CD4-positive, alpha-beta T cell treated with Interleukin-1 beta for 1 hour (primary cell): ENCODE measurements at places on chromosomes 3 and 15.

DNA sequence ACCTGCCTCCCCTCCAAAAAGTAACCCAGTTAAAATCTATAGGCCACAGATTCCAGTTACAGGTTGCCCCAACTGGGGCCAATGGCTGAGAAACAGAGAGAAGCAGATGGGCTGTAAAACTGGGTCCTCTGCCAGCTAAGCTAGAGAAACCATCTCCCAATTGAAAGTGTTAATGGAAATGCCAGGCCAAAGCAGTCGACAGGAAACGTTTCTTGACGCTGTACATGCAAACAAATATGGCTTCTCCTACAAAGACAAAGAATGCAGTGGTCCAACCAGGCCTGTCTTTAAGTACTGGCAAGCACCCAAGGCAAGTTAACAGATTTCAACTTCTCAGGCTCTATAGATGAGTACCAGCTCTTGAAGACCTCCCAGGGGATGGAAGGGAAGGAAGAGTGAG, 71.3 kb downstream of the MAGI1 start:
- DNase-seq, result no peak

DNA sequence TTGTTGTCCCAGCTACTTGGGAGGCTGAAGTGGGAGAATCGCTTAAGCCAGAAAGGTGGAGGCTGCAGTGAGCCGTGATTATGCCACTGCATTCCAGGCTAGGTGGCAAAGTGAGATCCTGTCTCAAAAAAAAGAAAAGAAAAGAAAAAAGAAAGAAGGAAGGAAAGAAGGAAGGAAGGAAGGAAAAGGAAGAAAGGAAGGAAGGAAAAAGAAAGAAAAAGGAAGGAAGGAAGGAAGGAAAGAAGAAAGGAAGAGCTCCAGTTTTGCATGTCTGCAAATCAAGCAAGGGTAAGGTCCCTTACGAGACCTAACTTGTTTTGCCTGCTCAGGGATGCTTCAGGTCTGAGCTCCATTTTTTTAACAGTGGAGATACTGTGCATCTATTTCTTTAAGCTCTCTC, 3.6 kb upstream of the XIRP1 start:
- no peak for DNase-seq

GRCh38 chr3:128452678-128453275, 13.9 kb downstream of the DNAJB8 start:
- no peak for DNase-seq

DNA sequence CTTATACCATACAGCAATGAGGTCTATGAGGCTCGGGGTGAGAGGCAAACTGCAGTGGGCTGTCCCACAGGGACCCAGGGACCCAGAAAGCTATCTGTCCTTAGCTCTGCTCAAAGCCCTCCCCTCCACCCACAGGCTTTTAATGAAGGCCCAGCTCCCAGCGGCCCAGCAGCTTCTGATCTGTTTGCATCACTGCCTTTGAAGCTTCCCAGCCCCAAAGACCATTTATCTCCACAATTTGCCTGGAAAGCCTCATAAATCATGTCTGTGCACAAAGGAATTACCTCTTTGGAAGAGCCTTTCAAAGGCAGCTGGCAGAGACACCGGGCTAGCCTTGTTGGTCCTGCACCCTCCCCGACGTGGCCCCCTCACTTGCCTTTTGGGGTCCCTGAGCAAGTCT, 123.9 kb downstream of the RAB11A start:
- no peak for DNase-seq

DNA sequence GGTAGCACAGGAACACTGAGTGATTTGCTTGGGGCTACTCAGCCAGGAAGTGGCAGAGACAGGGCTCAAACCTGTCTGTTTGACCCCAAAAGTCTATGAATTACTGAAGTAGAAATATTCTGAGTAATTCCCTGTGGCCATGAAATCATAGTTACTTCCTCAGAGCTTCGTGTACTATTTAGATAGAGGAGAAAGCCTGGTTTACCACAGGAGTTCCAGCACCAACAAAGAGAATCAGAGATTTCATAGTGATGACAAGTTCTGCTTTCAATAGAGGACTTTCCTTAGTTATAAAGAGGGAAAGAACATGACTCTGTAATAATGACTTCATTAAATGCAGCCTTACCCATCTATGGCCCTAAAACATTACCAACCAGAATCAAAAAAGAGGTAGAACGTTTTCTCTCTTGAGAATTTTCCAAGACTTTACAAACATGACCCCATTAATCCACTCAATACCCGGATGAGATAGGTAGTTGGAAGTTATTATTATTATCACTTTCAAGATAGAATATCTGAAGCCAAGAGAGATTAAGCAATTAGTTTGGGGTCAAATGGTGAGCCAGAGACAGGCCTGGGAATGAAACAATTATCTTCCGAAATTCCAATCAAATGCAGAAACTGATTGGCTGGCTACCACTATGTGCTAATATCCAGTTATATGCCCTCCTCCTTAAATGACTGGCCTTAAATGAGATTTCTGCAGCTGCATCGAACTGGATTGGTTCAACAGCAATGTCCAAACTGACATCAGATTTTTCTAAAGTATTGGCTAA, 13.6 kb upstream of the WNT5A start:
- DNase-seq, result no peak

DNA sequence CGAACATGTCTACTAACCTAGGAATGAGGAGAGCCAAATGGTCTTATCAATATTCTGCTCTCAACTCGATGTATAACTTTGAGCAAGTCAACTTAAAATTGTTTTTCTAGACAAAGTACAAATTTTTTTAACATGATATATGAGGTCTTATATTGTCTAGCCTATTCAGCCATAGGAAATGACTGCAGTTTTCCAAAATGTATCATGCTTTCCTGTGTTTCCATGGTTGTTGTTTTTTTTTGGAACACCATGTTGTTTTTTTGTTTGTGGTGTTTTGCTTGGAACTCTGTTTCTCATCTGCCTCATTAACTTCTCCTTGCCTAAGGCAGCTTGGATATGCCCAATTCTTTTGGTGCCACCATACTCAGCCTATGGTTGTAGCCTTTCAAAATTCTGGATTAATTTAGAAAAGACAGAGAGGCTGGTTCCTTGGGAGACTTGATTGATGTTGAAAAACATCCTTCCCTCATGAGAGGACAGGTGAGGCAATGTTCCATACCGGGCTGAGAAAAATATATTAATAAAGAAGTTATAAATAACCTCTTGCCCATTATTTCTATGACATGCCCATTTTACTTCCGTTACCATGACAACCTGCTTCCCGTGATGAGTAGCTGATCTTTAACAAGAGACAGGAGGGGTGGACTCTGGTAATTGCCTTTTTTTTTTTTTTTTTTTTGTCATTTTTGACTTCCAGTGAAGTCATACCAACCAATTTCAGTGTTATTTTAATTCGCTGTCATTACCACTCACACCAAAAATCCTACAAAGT, 687.9 kb upstream of the GRM7 start:
- DNase-seq, result no peak

- DNase-seq, result no peak
Measured at GRCh38 chr3:12773030-12773709, 14.1 kb upstream of the TMEM40 start.

GRCh38 chr3:180319461-180319860, 282.5 kb upstream of the TTC14 start:
- no peak for DNase-seq

DNA sequence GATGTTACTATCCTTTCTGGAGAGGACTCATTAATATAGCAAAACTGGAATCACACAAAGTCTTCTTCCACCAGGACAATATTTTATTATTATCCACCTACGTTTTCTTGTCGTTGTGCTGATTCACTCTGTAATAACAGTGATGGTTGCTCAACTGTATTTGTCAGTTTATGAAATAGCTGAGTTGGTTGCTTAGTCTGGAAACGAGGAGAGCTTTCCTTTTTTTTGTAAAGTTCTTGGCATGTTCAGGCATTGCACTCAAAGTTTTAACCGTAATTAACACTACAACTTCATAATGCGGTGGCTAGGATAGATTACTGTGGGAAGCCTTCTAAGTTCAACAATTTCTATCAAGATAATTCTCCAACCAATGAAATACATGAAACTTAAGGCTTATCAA, 131.2 kb downstream of the RAP2B start:
- no peak for DNase-seq

DNA sequence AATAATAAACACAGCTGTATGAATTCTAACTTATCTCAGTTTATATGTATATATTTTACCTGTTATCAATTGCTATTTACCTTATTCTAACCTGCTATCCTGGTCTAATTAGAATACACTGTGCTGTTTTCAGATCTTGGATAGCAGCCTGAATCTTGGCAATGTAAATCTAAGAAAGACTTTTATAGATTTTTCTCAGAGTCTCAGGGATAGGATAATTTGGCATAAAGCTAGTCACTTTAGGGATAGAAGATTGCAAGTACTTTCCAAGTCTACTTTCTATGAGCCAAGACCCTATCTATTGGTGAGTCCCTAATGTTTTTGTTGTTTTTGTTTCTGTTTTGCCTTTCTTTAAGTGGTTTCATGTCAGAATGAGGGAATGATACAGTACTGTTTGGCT, 695.7 kb downstream of the NAALADL2 start:
- DNase-seq, result no peak

- DNase-seq, result no peak
Measured at GRCh38 chr3:65342084-65342683, 654.4 kb upstream of the ADAMTS9 start.

- DNase-seq, result no peak
Measured at GRCh38 chr15:93070132-93070531, 18.9 kb downstream of the RGMA start.

GRCh38 chr3:194466761-194467356, 19.9 kb downstream of the ATP13A3 start:
- no peak for DNase-seq

- no peak for DNase-seq
Measured at GRCh38 chr3:190671658-190672057, 157.8 kb downstream of the IL1RAP start.

DNA sequence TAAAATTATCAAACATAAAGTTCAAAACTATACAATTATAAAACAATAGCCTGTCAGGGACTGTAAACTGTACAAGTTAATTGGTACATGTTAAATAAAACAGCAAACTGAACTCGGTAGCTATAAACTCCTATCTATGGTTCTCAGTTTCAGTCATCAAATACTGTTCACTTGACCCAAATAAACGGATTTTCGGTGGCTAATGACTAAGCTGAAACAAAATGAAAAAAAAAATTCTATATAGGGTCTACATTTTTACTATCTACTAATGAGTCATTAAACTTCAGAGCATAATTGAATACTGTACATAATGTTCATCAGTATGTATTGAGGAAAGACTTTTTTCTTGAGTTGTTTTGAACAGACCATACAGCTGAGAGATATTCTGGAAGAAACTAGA, 6.6 kb downstream of the PROK2 start:
- no peak for DNase-seq

DNA sequence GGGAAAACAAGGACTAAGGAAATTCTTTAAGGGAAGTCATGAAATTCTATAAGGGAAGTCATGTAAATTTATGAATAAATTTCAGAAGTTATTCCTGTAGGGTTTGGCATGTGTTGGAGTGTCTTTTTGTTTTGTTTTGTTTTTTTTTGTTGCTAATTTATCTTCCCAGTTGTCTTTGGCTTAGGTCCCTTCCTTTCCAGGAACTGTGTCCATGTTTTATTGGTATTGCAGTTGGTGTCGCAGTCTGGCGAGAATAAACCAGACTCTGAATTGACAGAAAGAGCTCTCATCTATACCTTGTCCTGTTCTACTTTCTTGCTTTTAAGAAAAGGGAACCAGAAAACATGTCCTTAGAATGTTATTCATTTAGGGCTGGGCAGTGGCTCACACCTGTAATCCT, 57.6 kb downstream of the SGO1 start:
- no peak for DNase-seq

- no peak for DNase-seq
Measured at GRCh38 chr3:38555926-38556325, 59.8 kb downstream of the EXOG start.

DNA sequence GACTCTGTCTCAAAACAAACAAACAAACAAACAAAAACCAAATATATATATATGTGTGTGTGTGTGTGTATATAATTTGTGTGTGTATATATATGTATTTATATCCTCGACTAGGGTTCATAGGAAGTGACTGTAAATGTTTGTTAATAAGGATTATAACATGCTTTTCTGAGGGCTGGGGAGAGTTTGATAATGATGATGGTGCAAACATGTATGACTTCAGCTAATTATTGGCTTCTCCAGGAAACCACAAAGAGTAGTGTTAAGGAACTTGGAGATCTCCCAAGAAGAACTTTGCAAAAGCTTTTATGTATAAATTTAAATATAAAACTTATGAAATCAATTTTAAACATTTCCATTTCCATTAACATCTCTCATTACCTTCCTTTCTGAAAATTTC, 3.9 kb upstream of the OPA1 start:
- no peak for DNase-seq

DNA sequence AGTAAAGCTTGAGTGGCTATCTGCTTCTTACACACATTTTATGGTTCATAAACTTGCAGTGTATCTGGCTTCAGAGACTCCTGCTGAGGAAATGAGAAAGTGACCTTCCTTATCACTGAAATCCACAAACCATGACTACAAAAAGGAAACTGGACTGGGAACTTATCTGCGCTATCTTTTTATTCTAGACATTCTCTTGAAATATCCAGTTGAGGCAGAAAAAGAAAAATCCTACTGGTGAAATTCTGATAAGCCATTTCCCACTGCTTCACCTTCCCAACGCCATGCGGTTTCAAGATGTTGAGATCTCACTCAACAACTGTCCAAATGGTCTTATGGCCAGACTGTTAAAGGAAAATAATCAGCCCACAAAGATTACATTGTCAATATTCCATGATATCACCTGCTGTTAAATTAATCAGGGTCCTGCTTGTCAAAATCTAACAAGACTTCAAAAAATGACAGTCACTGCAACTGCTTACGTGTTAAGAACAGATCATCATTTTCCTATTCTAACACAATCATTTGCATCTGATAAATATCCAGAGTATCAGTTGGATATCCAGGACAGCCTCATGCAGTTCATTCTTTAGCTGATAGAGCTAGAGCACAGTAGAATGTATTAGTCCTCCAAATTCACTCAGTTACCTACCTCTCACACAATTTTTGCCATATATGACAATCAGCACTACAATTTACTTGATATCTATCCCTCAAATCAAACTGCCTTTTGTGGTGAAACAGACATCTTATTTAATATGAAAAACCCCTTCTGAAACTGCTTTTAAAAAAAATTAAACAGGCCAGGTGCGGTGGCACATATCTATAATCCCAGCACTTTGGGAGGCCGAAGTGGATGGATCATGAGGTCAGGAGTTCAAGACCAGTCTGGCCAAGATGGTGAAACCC, 538.1 kb downstream of the MAGI1 start:
- DNase-seq, result no peak

- DNase-seq, result peak; percentile 16
Measured at GRCh38 chr3:109050591-109051167, 67.3 kb downstream of the MORC1 start.

DNA sequence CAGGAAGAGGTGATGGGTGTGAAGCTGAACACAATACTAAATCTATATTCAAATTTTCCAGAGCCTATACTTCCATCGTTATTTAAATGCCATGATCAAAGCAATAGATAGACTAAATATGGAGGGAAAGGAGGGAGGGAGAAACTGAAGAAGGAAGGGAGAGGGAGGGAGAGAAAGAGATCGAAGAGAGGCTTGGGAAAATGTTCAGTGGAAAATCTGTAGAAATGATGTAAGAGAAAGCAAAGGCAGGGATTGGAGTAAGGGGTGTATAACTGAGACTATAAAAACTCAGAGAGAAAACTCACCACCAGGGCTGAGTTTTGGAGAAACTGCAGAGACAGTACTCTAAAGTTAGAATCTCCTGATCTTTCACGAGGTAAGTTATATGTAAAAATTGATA, at the start of gene OSTN:
Gene OSTN (plus strand): TSS at position 310 of the 400 bp plus-strand sequence. CDS start 13,292 bp downstream, outside the sequence.
- DNase-seq, result no peak

GRCh38 chr3:45516829-45517228, 77.7 kb upstream of the LIMD1 start:
- no peak for DNase-seq
